ENCODE measurements at places on chromosomes 7 and 10.

DNA sequence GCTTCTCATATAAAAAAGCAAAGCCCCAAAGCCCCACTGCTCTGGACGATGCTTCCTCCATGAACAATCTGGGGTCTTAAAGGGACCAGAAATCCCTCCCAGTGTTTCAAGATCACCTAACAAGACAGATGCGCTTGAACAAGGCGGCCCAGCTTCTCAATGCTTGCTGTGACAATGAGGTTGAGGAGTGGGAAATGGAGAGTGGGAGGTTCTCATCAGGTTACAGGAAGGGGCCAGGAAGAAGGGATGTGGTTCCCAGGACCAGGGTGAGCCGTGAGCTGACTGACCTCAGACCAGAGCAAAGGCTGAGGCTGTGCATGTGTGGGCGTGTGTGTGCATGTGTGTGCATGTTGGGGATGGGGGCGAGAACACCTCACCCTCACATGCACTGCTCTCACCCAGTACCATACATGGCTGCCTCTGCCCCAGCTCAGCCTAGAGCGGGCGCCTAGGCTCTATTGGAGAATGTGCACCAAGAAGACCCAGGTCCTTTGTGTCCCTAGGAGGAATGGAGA, 220.8 kb upstream of the GPR26 start:
- no peaks in the 10 kb centered on the region for H3K36me3 ChIP-seq
- no peaks in the 10 kb centered on the region for H3K4me1 ChIP-seq
- H3K4me3 ChIP-seq: no peak overlapping the region
- no peak for DNase-seq
- peaks cover under 1% of the 10 kb centered on the region for H3K27me3 ChIP-seq
- H3K27ac ChIP-seq: no peak overlapping the region

DNA sequence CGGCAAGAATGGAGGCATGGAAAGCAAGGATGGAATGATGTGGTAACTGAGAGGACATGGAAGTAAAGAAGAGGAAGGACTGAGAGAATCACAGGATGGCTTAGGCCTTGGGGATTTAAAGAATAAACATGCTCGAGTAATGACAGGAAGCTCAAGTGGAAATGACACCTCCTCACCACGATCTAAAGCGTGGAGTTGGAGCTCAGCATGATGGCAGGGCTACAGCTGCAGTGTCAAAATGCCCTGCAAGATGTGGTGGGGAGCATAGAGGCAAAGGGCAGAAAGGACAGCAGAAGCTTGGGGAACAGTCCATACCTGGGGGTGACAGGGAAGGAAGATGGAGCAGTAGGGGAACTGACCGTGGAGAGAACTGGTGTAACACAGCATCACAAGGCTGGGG, 229.5 kb upstream of the PLXNA4 start:
- H3K27ac ChIP-seq: no peak overlapping the region
- H3K4me1 ChIP-seq: no peaks in the 10 kb centered on the region
- no peak for DNase-seq
- no peak overlapping the region for H3K4me3 ChIP-seq
- no peaks in the 10 kb centered on the region for H3K27me3 ChIP-seq
- no peaks in the 10 kb centered on the region for H3K36me3 ChIP-seq

DNA sequence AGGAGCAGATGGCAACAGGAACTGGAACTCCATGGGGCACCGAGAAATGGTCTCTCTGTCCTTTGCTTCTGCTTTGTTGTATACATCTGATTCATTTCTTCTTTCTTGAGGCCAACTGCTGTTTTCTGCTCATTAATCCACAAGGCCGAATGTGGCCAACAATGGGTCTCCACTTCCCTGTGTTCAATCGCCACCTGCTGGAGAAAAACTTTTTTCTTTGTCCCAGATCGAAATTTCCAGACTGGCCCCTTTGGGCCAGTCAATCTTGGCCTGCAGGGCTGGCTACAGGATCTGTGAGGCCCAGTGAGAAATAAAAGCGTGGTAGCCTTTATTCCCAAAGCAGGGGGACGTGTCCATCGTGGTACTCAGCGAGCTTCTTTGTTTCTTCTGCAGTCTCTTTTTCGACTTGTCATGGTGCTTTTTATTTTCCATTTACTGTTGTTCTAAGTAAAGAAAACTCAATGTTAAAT, 58.8 kb downstream of the PARP12 start:
- peaks cover 2% of the 10 kb centered on the region for H3K27me3 ChIP-seq
- no peak overlapping the region for H3K27ac ChIP-seq
- H3K36me3 ChIP-seq: no peaks in the 10 kb centered on the region
- no peak overlapping the region for H3K4me3 ChIP-seq
- no peaks in the 10 kb centered on the region for H3K4me1 ChIP-seq

GRCh38 chr10:22640359-22640758, 74.0 kb downstream of the PIP4K2A start:
- H3K36me3 ChIP-seq: peaks cover 70% of the 10 kb centered on the region
- peaks cover 77% of the 10 kb centered on the region for H3K4me1 ChIP-seq
- no peaks in the 10 kb centered on the region for H3K27me3 ChIP-seq
- H3K4me3 ChIP-seq: no peak overlapping the region

GRCh38 chr10:98980353-98980752, 255.3 kb downstream of the HPSE2 start:
- no peak overlapping the region for H3K4me3 ChIP-seq
- no peaks in the 10 kb centered on the region for H3K36me3 ChIP-seq
- no peaks in the 10 kb centered on the region for H3K27me3 ChIP-seq
- no peak overlapping the region for H3K27ac ChIP-seq

- no peaks in the 10 kb centered on the region for H3K27me3 ChIP-seq
- H3K27ac ChIP-seq: no peak overlapping the region
- H3K4me3 ChIP-seq: no peak overlapping the region
- no peaks in the 10 kb centered on the region for H3K4me1 ChIP-seq
- no peaks in the 10 kb centered on the region for H3K36me3 ChIP-seq
These were observed 69.6 kb upstream of the HDAC9 start for GRCh38 chr7:18425838-18426445.

- no peak for DNase-seq
- H3K27ac ChIP-seq: no peak overlapping the region
- no peak overlapping the region for H3K4me3 ChIP-seq
- no peaks in the 10 kb centered on the region for H3K27me3 ChIP-seq
- no peaks in the 10 kb centered on the region for H3K4me1 ChIP-seq
These were observed 130.6 kb downstream of the SORCS1 start for GRCh38 chr10:107033799-107034422.

DNA sequence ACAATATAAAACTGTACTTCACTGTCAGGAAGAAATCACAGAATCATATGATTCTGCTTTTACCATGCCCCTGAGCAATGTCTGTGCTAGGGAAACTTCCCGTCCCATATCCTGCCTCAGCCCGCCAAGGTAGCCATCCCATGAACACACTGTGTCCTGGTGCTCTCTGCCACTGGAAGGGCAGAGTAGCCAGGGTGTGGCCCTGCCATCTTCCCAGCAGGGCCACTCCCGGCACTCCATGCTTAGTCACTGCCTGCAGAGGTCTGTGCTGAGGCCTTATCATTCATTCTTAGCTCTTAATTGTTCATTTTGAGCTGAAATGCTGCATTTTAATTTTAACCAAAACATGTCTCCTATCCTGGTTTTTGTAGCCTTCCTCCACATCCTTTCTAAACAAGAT, 31.8 kb downstream of the AP3M1 start:
- H3K4me1 ChIP-seq: peaks cover 4% of the 10 kb centered on the region
- no peak overlapping the region for H3K4me3 ChIP-seq
- peak overlapping the region; percentile 4 for H3K27ac ChIP-seq
- peaks cover 79% of the 10 kb centered on the region for H3K36me3 ChIP-seq

DNA sequence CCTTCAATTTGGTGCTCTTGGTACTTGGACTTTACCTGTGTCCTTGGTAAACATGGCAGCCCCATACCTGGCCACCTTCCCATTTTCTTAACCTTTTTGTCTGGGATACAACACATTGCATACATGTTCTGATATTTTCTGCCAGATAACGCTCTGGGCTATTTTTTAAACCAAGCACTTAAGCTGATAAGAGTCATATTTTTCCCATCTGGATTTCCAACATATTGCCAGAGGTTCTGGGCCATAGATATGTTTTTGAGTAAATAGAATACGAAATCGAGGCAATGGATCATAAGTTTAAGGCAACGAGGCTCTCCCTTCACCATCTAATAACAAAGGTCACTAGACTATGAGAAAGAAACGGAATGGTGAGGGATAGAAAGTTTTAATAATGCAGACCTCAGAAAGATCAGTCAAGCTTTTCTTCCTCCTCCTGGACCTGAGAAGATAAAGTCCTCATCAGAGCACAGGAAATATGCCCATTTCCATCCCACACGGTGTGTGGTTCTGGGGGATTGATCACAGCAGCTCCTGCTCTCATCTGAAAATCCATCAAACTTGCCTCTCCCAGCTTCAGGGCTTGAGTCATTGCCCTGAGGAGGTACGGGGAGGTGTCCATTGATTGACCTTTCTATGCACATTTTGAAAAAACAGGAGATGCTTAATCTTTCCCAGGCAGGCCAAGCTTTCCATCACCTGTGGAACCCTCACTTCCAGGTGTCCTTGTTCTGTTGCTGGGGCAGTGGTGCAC, 257.2 kb downstream of the GFRA1 start:
- no peak overlapping the region for H3K27ac ChIP-seq
- no peak overlapping the region for H3K4me3 ChIP-seq
- H3K4me1 ChIP-seq: no peaks in the 10 kb centered on the region
- no peaks in the 10 kb centered on the region for H3K36me3 ChIP-seq

DNA sequence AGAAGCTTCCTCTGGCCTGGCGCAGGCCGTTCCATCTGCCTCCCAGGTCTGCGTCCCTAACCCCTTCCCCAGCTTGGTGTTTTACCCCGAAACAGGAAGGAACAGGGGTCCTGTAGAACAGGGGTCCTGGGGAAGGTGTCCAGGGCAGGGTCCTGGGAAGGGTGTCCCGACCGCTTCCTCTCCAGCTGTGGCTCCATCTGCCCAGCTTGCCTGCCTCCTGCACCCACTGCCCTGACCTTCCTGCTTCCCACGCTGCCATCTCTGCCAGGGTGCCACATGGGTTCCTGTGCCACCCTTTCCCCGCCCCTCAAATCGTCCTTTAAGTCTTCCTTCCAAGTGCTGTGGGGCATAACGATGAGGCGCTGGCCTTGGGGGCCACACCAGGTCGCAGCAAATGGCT, 32.4 kb downstream of the WDR86 start:
- peaks cover 28% of the 10 kb centered on the region for H3K36me3 ChIP-seq
- no peak overlapping the region for H3K4me3 ChIP-seq
- no peak for DNase-seq
- no peak overlapping the region for H3K27ac ChIP-seq

- no peak for DNase-seq
- H3K27ac ChIP-seq: no peak overlapping the region
- H3K36me3 ChIP-seq: no peaks in the 10 kb centered on the region
- H3K4me3 ChIP-seq: no peak overlapping the region
- H3K27me3 ChIP-seq: peaks cover 26% of the 10 kb centered on the region
- H3K4me1 ChIP-seq: no peaks in the 10 kb centered on the region
These were observed 31.4 kb upstream of the ZNF32 start for GRCh38 chr10:43680035-43680434.

DNA sequence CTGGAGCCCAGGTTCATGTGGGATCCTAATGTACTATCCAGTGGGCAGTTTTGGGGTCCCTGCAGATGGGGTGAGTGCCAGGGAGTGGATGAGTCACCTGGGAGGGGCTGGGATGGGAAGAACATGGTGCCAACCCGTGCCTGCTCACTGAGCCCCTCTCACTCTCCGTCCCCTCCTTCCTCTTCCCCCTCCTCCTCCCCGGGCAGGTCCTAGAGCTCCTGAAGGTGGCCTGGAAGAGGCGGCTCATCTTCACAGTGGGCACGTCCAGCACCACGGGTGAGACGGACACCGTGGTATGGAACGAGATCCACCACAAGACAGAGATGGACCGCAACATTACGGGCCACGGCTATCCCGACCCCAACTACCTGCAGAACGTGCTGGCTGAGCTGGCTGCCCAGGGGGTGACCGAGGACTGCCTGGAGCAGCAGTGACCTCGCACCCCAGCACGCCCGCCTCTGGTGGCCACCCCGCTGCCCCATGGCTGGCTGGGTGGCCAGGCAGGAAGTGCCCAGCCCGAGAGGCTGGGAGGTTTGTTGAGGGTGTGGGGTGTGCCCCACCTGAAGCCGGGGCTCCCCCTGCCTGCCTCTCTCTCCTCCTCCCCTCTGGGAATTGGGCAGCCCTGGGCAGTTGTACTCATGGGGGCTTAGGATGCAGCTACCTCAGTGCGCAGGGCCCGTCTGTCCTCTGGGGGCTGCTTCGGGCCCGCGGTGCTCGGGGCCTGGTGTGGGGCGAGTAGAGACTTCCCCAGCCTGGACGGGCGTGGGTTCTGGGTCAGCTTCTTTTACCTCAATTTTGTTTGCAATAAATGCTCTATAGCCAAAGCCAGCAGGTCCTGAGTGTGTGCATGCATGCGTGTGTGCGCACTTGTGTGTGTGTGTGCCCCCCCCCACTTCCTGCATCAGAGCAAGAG, 4.9 kb upstream of the UPK3B start:
- H3K36me3 ChIP-seq: peaks cover 1% of the 10 kb centered on the region
- H3K4me3 ChIP-seq: no peak overlapping the region
- H3K4me1 ChIP-seq: peaks cover 5% of the 10 kb centered on the region
- DNase-seq: no peak
- H3K27ac ChIP-seq: no peak overlapping the region
- H3K27me3 ChIP-seq: no peaks in the 10 kb centered on the region

DNA sequence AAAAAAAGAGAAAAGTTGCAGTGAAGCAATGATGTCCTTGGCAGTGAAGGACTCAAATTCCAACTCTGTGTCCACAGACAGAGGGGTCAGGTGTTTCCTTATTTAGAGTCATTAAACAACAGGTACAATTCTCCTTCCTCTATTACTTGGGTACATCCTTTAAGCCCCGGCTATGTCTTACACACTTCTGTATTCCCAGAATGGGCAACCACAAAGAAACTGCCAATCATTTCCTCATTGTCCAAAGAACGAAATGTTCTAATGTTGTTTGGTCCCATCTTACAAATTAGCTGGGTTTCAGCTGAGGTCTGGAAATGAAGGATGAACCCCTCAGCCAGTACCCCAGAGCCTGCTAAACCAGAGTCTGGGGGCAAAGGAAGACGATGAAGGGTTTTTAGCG, 59.5 kb downstream of the GRB10 start:
- no peak for DNase-seq
- peaks cover 20% of the 10 kb centered on the region for H3K4me1 ChIP-seq
- H3K36me3 ChIP-seq: no peaks in the 10 kb centered on the region
- H3K27ac ChIP-seq: no peak overlapping the region
- H3K4me3 ChIP-seq: no peak overlapping the region
- no peaks in the 10 kb centered on the region for H3K27me3 ChIP-seq

DNA sequence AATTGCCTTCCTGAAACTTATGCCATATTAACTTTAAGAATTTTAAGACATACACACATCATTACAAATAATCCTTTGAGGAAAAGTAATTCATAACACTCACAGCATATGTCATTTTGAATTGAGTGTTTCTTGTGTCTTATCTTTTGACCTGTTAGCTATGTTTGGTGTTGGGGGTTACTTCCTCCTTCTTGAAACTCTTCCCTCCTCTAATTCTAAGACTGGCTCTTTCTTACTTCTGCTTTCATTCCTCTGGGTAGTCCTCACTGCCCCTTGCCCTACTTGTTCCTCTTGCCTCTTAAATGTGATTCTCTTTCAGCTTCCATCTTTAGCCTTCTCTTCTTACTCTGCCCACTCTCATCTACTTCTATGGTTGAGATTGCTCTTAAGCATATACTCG, 28.3 kb upstream of the PIP4K2A start:
- peaks cover 2% of the 10 kb centered on the region for H3K27me3 ChIP-seq
- H3K27ac ChIP-seq: no peak overlapping the region
- H3K36me3 ChIP-seq: no peaks in the 10 kb centered on the region

- H3K4me3 ChIP-seq: peak overlapping the region; percentile 80
- H3K27ac ChIP-seq: peak overlapping the region; percentile 0
- peaks cover 34% of the 10 kb centered on the region for H3K36me3 ChIP-seq
- H3K4me1 ChIP-seq: peaks cover 56% of the 10 kb centered on the region
- no peaks in the 10 kb centered on the region for H3K27me3 ChIP-seq
These were observed 1.9 kb downstream of the SYPL1 start for GRCh38 chr7:106110238-106110560.

GRCh38 chr7:33287738-33288137, 158.4 kb downstream of the BBS9 start:
- no peaks in the 10 kb centered on the region for H3K27me3 ChIP-seq
- H3K27ac ChIP-seq: no peak overlapping the region
- no peaks in the 10 kb centered on the region for H3K36me3 ChIP-seq
- no peak overlapping the region for H3K4me3 ChIP-seq
- no peaks in the 10 kb centered on the region for H3K4me1 ChIP-seq

Data from activated CD8-positive, alpha-beta T cell treated with anti-CD3 and anti-CD28 coated beads, Interleukin-2, amount 10 ng/mL, durations not matched to agents 7 days and 5 days (primary cell).